Left lobe of liver (tissue), 2 donors: ENCODE measurements at places on chromosomes 1 and 21. TPM values are rescaled to one million over a fixed set of nuclear protein-coding genes. Genes with fewer than 3 reads are reported as not detected.

The KRTAP12-2 gene
- not detected for total RNA-seq

The TINAGL1 gene
- total RNA-seq: 12.0 TPM

DNA sequence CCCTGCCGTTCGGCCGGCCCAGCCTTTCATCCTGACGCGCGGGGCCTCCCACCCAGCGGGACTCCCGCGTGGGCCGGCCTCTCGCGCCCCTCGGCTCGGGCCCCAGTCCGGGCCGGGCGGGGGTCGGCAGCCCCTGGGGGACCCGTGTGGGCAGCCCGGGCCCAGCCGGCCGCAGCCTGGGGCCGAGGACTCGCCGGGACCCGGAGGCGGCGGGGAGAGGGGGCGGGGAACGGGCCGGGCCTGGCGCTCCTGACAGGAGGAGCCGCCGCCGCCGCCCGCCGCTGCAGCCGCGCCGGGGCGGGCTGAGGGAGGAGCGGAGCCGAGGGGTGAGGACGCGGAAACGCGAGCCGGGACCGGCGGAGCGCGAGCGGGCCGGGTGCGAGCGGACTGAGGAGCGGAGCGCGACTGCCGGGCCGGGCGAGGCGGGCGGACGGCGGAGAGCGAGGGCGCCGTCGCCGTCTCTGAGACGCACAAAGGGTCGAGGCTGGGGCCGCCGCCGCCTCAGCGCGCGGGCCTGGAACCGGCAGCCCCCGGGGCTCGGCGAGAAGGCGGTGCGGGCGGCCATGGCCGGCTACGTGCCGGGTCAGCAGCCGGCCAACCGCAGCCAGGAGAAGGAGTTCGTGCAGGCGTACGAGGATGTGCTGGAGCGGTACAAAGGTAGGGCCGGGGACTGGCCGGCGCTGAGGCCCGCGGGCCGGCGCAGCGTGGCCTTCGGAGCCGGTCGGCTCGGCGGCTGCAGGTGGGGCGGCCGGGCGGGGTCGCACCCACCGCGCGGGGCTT is 79.1 kb downstream of the NDUFS5 start:
- peak; percentile 86 for DNase-seq

GRCh38 chr1:33220676-33221384 is 35.5 kb upstream of the ZNF362 start:
- no peak for DNase-seq
